ENCODE measurements at places on chromosomes 2 and 18.

- no peak for DNase-seq
These were observed 165.0 kb upstream of the NCKAP5 start for GRCh38 chr2:133732982-133733900.

DNA sequence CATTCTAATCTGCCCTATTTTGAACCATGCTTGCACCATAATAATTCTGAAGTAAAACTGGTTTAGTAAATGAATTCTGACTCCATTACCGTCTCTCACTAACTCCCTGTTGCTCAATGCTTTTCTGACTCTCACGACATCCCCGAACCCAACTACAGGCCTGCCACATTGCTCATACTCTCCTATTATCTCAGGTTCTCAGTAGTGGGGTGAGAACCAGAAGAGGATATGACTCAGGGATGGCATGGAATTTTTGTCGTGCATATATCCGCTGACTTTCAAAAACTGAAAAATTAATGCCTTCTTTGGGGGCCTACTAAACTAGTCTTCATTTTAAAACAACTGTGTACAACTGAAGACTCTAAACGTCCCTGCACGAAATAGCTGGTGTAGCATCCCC, 34.3 kb downstream of the NETO1 start:
- no peak for DNase-seq

- no peak for DNase-seq
These were observed 26.6 kb downstream of the SMAD2 start for GRCh38 chr18:47903809-47904208.

DNA sequence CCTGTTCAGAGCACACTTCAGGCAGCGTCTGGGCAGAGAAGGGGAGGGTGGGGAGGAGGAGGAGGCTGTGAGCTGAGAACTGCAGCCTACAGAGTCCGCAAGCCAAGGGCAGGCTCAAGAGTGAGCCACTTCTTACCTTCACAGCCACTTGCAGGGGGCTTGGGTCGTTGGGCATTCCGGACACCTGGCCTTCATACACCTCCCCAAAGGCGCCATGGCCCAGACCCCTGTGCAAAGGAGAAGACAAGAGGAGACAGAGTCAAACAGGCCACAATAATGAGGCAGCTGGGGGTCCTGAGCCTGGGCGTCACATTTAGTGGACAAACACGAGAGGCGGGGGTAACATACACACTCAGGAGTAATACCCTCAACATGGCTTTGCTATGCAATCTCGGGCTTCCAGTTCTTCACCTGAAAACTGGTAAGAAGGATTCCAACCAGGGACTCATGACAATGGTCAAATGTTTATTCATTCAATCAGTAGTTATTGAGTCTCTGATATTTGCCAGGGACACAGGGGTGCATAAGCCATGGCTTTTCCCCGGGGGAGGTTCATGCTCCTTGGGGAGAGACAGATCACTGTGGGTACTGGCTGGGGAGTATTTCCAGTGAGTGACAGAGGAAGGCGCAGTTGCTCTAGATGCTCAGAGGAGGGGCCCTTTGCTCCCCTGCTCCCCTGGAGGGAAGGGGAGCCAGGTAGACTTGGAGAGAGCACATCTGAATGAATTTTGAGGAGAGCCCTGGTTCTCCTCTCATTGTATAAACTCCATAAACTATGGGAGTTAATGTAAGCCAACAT, 107.4 kb downstream of the CLIP4 start:
- no peak for DNase-seq

DNA sequence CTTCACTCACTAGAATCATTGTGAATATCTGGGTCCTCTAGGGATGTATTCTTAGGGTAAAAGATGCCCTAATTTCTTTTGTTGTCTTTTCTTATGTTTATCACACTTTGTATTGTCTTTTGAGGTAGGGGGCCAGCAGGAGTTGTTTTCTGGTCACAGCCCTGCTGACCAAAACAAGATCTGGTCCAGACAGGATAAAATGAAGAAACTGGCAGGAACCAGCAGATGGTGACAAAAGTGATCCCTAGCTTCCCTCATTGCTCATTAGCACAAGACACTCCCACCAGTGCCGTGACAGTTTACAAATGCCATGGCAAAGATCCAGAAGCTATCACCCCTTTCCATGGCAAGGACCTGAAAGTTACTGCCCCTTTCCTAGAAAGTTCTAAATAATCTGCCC, 81.7 kb upstream of the CCDC85A start:
- no peak for DNase-seq

DNA sequence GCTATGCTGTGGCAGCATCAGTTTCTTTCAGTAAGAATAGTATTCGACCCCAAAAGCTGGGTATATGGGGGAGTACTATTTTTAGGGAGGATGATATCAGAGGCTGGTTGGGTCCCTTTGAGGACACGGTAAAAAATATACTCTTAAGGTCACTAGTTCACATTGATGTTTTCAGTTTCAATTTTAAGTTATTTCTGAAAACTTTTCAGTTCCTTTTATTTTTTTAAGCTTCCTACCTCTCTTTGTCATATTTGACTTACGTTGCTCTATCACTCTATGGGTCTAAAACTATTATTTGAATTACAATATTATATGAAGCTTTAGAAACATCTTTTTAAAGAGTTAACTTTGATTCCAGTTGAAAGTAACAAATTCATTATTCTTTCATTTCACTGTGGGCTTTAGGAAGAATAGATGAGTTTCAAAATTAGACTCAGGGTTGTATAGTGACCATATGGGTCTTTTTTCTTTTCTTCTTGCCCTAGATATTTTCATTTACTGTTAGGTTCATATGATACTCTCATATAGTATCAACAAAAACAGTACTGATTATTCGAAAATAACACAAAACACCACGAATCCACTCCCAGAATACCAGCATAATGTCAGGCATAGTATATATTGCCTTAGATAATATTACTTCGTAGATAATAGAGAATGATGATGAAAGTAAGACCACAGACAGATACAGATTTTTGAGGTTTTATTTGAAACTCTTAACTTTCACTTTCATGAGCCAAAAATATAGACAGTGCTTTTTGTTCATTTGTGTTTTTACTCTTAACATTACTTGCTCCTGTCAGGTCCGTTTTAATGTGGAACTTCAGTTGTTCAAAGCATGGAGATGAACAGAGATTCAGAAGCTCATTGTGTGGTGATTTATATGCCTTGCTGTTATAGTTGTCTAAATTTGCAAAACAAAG, 9.8 kb downstream of the RMDN2 start:
- DNase-seq, result no peak

- DNase-seq, result no peak
These were observed 391.5 kb downstream of the XIRP2 start for GRCh38 chr2:167279810-167280209.

GRCh38 chr18:78892177-78892576, 87.4 kb upstream of the SALL3 start:
- no peak for DNase-seq

DNA sequence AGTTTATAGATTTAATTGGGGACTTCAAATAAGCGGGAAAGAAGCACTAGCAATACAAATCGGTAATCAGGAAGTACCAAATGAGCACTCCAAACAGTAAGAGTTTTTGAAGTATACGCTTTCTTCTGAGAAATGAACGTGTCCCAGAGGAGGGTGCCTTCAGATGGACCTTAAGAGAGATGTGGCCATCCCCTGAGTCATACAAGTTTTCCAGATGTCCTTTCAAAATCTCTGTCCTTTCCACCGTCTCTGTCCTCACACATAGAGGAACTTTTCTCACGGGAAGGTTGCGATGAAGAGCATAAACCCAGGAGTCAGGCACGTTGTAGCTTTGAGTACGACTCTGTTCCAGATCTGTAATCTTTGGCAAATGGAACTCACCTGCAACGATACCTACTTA, 1.7 kb upstream of the SMAD2 start:
- DNase-seq, result no peak

- peak; percentile 45 for DNase-seq
These were observed 40.6 kb downstream of the SDC1 start for GRCh38 chr2:20184067-20184938.

DNA sequence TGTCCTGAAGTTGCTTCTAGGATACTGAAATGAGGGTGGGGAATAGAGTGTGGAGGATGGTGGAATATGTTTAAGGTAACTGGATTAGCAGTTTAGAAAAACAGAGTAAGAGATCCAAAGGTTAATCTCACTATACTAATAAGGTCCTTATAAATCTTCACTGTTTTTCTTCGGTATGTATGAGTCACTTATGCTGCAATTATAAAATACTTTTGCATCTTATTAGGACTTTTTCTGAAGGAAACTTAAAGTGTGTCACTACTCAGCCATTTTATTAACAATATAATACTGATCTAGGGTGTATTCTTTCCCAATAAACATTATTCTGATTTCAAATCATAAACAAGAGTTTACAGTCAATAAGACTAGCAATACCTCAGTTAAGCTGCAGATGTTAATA, 182.3 kb downstream of the ZNF521 start:
- peak; percentile 28 for DNase-seq

DNA sequence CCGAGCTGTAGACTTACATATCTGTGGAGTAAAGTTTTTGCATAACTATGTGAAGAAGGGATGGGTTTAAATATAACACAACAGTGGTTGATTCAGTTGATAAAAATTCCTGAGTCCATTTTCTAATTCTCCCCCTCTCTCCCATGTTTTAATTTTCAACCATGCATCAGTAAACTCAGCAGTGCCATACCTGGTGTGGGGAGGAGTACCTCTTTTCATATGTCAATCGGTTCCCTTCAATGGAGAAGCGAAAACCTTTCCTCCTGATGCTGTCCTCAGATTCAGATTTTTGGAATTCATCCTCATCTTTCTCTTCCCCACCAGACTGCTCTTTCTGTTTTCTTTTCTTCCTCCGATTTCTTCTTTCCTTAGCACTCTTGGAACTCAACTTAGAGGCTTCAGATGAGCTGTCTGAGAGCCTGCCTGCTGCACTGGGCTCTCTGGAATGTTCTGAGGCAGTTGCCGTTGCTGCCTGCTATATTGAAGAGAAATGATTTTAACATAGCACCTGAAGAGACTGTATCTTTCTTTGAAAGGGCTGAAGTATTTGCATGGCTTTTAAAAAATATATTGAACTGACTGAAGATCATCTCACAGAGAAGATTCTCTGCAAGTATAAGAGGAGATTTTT, 82.9 kb downstream of the SCN1A start:
- no peak for DNase-seq

DNA sequence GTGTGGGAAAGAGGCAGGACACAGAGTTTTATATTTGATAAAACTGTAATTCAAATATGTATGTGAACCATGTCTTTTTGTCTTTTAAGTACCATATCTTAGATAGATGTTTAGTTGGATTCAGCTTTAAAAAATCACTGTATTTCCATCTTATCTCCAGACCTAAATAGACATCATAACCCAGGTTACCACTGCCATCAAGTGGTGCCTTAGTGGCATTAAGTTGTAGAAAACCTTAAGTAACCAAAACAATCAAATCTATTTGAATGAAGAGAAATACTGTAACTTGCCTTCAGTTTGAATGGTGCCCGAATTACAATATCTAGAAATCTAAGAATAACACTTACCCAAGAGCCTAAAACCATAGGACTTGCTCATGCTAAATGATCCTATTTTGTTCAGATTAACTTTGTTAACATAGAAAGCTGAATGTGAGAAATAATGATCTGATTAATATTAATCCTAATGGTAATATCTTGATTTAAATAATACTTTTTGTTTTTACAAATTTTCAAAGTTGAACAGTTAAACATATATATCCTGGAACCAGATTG, 92.5 kb upstream of the MAP2 start:
- peak; percentile 66 for DNase-seq

DNA sequence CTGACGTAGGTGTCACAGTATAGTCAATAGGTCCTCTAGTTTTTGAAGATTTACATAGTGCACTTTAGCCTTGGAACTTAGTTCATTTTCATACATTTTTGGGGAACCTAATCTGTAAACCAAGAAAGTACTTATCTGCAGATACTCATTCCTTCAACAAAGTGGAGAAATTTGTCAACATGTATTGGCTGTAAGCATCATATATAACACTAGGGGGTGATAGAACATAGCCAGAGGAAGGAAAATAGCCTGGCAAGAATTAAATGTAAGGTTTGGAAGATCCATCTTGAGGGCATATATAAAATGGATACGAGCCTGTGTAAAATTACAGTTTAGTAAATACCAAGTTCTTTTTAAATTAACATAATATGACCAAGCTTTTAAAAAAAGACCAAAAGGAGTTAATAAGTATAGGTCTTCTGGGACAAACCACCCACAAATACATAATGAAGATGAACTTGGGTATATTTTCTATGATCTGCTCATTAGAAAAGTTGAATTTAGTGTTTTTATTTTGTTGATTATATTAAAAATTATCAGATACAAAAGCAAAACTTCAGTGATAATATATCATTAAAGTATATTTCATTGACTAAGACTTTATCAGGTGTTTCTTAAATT, 18.2 kb downstream of the RPL37A start:
- DNase-seq, result peak; percentile 58

GRCh38 chr2:150697596-150697995, 210.1 kb upstream of the RND3 start:
- DNase-seq, result no peak

- DNase-seq, result no peak
These were observed 43.4 kb downstream of the MEIS1 start for GRCh38 chr2:66478299-66478698.

DNA sequence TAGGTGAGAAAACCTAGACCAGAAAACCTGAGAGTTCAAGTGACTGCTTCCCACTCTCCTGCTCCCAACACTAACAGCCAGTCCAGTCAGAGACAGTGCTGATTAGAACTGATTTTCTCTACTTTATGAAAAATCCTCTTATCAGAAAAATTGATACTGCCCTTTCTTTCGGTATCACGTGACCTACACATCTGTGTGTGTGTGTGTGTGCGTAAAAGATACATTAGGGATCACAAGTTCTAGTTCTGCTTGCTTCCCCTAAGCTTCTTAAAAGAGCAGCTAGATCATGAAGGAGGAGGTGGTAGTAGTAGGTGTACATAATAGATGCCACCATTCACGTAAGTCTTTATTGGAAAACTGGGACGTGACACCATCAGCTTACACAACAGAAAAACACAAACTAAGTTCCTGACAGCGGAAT, 1.5 kb downstream of the ARL5A start:
- DNase-seq, result peak; percentile 44

DNA sequence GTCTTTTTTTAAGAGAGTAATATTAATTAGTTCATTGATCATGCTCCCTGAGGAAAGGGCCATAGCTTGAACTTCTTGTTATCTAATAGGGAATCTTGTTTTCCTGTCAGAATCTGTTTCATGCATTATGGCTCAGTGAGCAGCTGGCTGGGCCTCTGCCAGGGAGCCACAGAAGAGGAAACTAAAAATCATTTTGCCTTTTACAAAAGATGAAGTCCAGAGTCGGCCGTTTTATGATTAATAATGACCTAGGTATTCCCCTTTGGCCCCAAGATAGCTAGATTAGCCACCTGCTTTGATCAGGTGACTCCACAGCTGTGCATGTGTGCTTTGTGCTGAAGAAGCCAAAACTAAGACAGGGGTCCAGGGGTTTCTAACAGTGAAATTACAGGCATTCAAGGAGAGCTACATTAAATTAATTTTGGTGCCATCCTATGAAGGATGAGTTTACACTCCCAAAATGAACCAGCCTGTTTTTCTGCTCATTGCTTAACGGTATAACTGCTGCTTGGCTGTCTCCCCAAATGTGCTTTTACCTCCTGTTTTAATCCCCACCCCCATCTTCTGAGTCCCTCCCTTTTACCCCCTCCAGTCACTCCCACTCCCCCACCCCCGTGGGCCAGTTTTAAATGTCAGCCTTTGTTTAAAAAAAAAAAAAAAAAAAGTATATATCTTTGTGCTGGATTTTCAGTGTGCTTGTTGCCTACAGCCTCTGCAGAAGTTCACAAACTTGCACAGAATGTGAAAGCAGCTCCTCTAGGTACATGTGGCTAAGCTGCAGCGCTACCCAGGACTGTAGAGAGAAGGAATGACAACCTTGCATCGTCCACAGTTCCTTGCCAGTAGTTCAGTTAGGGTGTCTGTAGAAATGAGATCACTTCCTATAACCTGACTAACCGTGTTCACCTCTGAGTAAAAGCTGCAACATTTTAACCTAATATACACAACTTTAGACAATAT, 93.1 kb downstream of the CABLES1 start:
- peak; percentile 47 for DNase-seq

Measured in fibroblast of mammary gland (primary cell).